ENCODE measurements at places on chromosomes 3 and 15.

- peak; percentile 79 for DNase-seq
Observed at GRCh38 chr15:98684436-98684835, 36.1 kb downstream of the IGF1R start.

- DNase-seq = no peak
Observed at GRCh38 chr3:16090706-16091105, 83.8 kb upstream of the GALNT15 start.

DNA sequence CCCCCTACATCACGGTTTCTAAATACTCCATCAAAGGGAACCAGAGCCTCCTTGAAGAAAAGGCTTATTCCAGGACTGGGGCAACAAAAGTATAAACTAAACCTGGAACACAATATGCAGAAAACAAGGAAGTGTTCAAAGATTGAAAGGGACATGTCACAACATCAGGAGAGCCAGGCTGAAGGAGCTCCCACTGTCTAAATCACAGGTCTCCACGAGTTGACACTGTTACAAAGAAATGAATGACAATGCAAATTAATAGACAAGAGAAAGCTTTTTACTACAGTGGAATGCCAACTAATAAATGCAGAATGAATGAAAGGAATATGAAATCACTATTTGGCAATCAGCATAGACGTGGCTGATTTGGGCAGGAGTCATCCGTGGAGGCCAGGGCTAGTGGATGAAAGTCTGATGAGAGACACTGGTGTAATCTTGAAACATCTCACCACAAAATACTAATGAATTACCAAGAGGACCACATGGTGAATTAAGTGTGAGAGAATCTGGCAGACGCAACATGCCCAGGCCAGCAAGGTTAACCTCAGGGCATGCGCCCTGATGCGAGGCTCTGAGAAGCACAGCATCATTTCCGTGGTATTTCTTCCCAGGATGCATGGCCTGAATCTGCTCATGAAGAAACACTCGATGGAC is 123.8 kb upstream of the TJP1 start:
- DNase-seq = peak; percentile 64

DNA sequence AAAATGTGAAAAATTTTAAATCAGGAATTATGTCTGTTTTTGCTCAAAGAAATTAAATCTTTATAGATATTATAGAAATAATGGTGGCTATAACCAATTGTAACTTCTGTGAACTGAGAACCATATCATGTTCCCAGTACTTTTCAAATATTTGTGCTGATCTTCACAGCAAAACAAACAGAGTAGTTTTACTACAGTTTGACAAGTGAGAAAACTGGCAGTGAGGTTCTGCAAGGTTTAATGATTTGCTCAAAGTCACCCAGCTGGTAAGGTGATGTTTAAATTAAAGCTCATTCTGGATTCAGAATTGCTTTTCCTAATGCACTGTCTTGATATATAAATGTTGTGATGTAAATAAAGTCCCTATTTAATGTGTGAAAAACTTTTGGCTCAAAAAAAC is 22.0 kb upstream of the SPTSSB start:
- DNase-seq = no peak

DNA sequence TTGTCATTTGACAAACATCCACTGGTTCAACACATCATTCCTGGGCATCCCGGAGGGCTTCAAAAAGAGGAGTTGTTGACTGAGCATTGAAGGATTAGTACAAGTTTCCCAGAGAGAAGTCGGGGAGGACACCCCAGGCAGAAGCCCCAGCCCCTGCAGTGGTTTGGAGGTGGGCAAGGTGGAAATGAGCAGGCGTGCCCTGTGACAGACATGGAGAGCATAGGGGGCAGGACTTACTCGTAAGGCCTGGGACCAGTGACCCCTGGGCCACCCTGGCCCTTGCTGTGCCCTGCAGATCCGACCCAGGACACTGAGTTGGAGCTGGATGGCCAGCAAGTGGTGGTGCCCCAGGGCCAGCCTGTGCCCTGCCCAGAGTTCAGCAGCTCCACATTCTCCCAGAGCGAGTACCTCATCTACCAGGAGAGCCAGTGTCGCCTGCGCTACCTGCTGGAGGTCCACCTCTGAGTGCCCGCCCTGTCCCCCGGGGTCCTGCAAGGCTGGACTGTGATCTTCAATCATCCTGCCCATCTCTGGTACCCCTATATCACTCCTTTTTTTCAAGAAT is 5.9 kb downstream of the PARP3 start:
- no peak for DNase-seq

GRCh38 chr15:68699881-68700454 is 120.7 kb downstream of the ANP32A start:
- no peak for DNase-seq

GRCh38 chr15:68653031-68653635 is 74.3 kb downstream of the CORO2B start:
- no peak for DNase-seq

DNA sequence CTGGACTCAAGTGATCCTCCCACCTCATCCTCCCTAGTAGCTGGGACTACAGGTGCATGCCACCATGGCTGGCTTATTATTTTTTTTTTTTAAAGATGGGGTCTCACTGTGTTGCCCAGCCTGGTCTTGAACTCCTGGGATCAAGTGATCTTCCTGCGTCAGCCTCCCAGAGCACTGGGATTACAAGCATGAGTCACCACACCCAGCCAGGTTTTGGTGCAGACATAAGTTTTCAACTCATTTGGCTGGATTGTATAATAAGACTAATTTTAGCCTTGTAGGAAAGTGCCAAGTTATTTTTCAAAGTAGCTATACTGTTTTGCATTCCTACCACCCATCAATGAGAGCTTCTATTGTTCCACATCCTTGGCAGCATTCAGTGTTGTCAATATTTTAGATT is 32.1 kb downstream of the BUB1B start:
- DNase-seq = peak; percentile 48

- no peak for DNase-seq
Observed at GRCh38 chr3:61199843-61200242, 51.4 kb downstream of the FHIT start.

- DNase-seq = no peak
Observed at GRCh38 chr3:37218206-37218605, 43.8 kb upstream of the LRRFIP2 start.

DNA sequence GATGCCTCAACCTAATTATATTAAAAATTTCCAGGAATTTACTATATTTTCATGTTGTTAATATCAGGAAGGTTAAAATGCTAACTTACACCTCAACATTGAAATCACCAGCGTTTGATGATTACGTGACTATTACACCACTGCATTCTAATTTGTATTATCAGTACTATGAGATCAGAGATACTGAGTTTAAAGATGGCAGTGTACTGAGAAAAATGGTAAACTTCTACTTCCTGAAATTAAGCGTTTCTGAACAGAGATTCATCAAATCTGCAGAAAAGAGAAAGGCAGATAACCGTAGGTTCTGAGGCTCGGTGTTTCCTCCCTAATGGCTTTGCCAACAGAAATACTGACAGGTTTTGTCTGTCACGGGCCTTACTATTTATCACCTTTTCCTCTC is 69.9 kb downstream of the CRTC3 start:
- DNase-seq = no peak

GRCh38 chr3:52742418-52743041 is 28.2 kb downstream of the NEK4 start:
- DNase-seq = peak; percentile 23

- no peak for DNase-seq
Observed at GRCh38 chr3:52367891-52368880, 52.1 kb downstream of the DNAH1 start.

DNA sequence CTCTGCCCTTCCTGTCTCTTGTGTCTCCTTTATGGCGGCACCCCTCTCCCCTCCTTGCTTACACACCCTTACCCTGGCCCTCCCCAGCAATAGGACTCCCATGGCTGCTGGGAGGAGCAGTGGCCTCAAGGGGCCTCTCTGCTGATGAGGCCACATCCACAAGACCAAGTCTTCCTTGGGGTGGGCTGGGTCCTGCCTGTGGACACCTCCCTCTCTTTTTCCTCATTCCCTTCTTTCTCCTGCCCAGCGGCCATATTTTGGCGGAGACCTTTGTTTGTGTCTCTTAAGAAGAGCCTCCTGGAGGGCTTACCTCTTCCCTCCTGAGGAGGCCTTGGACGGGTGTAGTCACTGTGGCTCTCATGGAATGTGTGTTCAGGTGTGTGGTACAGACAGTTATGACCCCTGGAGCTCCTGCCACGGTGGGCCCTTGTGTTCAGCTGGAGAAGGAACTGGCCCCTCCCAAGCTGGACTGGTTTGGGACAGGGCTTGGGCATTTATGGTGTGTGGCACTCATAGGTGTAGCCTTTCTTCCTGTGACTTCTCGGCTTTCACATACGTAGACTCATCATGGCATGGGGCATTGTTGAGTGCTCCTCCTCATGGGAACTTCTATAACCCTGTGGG is 56.6 kb upstream of the APEH start:
- no peak for DNase-seq

GRCh38 chr15:54518156-54518882 is 540.1 kb downstream of the UNC13C start:
- no peak for DNase-seq

DNA sequence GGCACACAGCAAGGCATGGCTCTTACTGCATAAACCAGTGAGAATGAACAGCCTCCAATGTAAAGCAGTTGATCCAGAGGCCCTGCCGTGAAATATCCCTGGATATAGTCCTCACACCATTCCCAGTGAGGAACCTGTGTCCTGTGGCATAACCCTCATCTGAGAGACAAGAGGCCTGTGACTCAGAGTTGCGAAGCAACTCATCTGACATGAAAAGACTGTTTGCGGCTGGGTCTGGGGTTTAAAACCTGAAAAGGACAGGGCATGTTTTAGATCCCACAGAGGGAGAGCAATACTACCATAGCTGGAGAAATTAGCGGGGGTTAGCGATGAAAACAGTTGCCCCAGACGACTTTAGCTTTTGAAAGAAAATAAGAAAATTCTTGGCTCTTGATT is 165.3 kb upstream of the BHLHE40 start:
- DNase-seq = peak; percentile 16

GRCh38 chr3:48180021-48180420 is 8.2 kb downstream of the CDC25A start:
- DNase-seq = no peak

GRCh38 chr15:73569361-73569760 is 63.8 kb downstream of the NPTN start:
- DNase-seq = no peak

DNA sequence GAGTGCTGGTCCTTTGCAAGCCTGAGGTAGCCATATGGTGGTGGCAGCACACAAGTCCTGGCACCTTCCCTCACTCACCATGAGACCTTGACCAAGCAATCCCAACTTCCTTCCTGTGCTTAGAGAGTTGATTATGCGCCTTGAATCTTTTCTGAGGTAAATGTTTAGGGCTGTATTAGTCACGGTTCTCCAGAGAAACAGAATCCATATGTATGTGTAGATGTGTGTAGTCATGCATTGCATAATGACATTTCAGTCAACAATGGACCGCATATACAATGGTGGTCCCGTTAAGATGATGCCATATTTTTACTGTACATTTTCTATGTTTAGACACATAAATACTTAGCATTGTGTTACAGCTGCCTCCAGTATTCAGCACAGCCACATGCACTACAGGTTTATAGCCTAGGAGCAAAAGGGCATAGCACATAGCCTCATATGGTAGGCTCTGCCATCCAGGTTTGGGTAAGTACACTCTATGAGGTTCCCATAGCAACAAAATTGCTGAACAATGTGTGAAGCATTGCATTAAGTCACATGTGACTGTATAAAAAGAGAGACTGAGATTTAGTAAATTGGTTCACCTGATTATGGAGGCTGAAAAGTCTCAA is 20.2 kb upstream of the NUP210 start:
- DNase-seq = no peak

DNA sequence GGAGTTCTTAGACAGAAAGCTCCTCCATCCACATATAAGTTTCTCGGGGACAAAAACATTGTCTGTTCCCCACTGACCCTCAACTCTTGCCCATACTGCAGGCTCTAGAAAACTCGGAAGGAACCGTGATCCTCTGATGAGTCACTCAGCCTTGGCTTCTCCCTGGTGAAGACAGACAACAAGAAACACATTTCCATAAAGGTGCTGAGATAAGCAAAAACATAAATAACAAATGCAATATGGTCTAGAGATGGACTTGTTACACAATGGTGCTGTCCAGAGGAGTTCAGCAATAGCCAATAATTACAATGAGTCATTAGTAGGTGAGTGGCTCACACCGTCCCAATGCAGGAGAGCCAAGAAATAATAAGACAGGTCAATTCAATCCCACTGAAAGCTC is 43.7 kb downstream of the MAGI1 start:
- DNase-seq = peak; percentile 36

DNA sequence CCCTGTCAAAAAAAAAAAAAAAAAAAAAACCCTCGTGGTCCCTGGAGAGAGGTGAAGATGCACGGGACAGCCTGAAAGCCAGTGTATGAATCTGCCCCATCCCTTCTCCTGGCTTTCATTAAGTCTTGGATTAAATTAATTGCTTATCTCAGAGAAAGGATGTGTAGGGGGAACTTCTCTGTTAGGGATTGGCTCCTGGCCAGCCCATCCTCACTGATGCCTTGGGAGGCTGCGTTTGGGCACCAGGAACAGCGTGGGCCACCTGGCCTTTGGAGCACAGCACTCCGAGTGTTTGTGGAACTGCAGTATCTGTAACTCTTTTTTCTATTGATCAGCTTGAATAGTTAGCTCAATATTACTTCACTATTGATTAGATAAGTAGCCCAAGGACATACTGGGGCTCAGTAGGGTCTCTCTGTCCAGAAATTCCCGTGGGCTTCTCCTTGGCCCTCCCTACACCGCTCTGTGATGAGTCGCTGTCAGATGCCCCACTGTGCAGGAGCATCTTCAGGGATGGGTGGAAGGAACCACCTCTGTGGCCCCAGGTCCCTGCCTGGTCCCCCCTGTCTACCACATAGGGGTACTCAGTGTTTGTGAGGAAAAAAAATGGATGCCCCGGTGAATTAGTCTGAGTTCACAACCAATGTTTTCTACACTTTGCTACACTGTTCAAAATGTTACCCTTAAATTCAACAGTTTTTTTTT is 2.0 kb downstream of the PXYLP1 start:
- no peak for DNase-seq

DNA sequence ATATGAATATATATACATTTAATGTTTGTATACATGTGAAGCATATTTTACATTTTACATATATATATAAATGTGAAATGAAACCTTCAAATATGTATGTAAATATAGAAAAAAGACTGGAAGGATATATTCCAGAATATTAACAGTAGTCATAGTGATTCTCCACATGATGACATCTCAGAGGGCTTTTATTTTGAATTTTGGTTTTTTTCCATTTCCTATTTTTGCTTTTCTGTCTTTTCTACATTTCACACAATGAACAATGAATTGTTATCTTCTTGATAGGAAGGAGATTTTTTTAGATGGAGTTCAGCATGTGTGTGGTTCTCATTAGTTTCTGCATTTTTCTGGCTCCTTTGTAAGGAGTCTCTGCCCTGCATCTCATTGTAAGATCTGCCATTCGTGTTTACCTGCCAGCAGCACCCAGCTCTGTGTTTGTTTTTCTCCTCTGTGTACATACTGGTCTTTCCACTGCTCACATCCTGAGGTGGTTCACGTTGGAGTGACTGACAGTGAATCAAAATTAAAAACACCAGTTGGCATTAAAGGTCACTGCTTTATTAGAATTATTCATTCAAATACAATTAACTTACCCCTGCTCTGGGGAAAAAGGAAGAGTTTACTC is 425.3 kb upstream of the MDFIC2 start:
- DNase-seq = no peak

GRCh38 chr3:21893242-21893641 is 142.2 kb upstream of the ZNF385D start:
- peak; percentile 50 for DNase-seq
